Bronchial epithelial cell (primary cell): ENCODE measurements at places on chromosomes 13 and 19. TPM values are rescaled to one million over a fixed set of nuclear protein-coding genes. Genes with fewer than 3 reads are reported as not detected.

Gene EBI3
- total RNA-seq, result not detected in 2 replicates

Gene ZNF726
- 0.79 and 3.2 TPM in 2 replicates for total RNA-seq

Gene FXYD1
- total RNA-seq, result not detected in 2 replicates

Gene SIGLEC12
- not detected in 2 replicates for total RNA-seq

Gene WDR88
- not detected in 2 replicates for total RNA-seq

Gene ZNF471
- total RNA-seq, result 1.3 and 3.1 TPM in 2 replicates

Gene RFPL4AL1
- not detected in 2 replicates for total RNA-seq

- DNase-seq, result no peak
Measured at GRCh38 chr13:51478418-51479198, 25.8 kb upstream of the INTS6 start.

DNA sequence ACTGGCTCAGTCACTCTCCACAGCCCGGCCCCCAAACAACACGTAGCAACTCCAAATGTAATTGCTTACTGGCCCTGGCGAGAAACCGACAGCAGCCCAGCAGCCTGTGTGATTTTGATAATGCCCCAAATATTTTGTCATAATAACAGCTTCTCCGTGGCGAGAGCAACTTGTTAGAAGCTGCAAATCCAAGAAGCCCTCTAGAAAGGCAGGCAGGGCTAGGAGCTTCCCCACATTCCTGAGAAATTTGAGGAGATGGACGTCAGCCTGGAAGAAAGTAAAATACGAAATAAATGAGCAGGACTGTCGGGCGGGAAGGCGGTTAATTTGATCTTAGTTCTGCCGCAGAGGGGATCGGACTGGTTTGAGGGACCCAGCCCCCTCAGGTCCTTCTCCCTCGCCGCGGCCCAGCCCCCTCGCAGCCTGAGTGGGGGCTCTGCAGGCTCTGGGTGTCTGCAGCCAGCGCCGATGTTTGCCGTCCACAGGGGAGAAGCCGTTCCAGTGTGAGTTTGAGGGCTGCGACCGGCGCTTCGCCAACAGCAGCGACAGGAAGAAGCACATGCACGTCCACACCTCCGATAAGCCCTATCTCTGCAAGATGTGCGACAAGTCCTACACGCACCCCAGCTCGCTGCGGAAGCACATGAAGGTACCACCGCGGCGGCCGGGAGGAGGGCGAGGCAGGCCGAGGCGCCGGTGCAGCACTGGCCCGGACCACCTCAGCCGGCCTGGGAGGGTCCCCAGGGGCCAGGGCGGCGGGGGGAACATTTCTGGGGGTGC, 3.1 kb downstream of the ZIC2 start:
- no peak for DNase-seq

DNA sequence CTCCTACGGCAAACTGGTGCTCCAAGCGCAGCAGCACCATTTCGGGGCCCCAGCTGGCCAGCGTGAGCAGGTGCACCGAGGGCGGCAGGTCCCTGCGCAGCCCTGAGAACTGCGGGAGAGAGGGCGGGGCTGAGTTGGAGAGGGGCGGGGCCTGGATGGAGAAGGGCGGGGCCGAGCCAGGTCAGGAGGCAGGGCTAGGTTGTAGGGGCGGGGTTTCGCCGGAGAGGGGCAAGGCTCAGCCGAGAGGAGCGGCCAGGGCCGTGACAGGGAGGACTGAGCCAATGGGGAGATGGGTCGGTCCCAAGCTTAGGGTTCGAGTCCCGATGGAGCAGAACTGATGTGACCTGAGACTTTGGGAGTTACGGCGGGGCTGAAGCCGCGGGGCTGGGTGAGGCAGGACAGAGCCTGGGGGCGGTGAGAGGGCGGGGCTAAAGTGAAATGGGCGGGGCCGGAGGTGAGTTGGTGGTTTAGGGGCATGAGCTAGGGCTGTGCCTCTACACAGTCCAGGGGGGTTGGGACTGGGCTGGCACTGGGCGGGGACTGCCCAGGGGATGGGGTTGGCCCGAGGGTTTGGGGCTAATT, 19.0 kb downstream of the MAN2B1 start:
- peak; percentile 39 for DNase-seq

GRCh38 chr19:51201712-51202111, 23.2 kb upstream of the CD33 start:
- DNase-seq, result no peak

GRCh38 chr13:59112221-59112718, 1051.5 kb downstream of the DIAPH3 start:
- DNase-seq, result peak; percentile 12

DNA sequence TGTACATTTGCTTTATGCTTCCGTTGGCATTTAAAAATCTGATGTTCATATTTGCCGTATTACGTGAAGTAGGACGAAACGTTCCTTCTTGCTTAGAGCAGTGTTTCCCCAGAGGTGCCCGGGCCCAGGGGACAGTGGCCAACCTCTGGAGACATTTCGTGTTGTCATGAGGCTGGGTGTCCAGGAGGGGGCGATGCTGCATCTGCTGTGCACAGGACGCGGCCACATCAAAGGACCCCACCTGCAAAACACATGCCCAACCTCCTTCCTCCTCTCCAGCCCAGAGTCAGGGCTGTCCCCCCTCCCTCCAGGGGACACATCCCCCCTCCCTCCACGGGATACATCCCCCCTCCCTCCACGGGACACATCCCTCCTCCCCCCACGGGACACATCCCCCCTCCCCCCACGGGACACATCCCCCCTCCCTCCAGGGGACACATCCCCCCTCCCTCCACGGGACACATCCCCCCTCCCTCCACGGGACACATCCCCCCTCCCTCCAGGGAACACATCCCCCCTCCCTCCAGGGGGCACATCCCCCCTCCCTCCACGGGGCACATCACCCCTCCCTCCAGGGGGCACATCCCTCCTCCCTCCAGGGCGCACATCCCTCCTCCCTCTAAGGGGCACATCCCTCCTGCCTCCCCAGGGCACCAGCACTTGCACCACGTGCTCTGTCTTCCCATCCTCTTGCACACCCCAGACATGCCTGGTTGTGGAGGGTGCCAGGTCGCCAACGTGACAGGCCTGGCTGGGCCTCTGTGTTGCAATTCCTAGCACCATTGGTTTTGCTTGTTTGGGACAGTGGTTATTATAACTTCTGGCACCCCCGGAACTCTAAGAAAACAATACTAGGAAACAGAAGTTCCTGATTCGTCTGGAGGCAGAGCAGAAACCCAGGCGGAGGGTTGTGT, 46.7 kb downstream of the GAS6 start:
- DNase-seq, result peak; percentile 66

DNA sequence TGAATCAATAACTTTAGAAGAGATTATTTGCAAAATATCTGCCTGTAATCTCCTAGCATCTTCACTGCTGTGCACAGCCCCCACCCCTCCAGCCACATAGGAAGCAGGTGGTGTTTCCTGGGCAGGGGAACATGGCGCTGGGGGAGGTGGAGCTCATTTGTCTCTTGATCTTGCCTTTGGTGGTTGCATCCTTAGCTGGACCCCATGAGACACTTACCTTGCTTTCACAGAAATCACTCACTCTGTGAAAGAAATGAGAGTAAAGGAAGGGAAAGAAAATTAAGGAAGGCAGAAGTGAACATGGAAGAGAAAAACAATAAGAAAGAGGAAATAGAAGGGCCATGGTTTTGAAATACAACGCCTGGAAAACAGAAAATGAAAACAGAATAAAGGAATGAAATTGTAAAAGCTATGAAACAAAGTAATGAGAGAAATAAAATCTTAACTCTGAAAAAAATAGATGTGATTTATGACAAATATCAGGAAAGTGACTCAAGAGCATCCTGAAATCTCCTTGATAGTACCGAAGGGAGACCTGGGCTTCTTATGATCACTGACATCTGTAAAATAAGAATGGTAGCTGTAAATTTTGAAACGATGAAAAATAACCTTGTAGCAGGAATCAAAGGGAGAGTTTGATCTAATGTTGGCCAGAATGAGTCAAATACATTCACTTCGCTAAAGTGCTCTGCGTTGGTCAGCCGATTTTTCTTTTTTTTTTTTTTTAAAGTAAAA, 17.2 kb upstream of the RNASEH2B start:
- DNase-seq, result no peak

- DNase-seq, result no peak
Measured at GRCh38 chr13:35879111-35879510, 252.1 kb downstream of the DCLK1 start.

DNA sequence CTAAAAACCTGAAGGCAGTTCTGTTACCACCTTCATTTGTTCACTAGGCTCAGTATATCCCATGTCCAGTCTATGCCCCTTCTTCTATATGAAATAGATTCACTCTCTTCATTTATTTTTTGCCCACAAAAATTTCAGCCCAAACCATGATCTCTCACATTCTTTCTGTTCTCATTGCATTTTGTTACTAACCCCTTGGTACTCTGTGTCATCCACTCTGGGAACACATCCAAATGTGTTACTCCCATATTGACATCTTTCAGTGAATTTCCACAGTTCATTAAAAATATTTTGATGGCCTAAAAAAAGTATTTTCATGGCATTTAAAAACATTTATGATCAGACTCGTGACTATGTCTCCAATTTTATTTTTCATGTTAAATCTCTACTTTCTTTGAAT, 378.9 kb downstream of the SLITRK1 start:
- DNase-seq, result peak; percentile 12

DNA sequence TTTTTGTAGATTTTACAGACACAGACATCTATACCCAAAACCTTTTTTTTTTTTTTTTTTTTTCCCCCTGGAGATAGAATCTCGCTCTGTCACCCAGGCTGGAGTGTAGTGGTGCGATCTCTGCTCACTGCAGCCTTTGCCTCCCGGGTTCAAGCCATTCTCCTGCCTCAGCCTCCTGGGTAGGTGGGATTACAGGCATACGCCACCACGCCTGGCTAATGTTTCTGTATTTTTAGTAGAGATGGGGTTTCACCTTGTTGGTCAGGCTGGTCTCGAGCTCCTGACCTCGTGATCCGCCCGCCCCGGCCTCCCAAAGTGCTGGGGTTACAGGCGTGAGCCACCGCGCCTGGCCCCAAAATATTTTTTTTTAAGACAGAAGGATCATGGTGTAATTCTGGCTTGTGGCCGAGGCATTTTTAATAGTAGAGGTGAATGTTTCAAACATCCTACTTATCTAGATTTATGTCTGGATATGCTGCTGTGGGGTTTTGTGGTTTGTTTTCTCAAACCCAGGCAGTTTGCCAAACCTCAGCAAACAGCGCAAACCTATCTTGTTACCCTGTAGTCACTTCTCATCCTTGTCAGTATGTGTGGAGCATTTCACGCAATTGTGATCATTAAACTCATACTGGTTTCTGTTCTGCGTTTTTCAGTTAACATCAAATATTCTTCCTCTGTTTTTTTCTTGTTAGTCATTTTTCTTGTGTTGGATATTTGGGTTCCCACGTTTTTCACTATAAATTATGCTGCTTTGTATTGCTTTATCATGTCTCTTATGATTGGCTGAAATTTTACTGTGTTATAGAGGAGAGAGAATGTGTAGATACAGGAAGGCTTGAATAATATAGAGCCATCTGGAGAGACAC, 36.2 kb upstream of the GARRE1 start:
- DNase-seq, result peak; percentile 91

DNA sequence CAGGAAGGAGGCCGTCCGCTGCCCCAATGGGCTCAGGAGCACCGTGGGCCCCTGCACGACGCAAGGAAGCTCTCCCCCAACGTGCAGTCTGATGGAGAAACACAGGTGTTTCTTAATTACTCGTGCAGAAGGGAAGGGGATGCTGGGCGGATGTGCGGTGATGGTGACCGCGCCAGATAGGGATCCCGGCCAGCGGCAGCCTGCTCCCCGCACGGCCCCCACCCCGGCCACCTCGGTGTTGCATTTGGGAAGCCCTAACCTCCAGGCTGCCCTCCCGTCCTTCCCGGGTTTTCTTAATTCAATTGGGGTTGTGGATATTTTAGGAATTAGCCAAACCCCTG, 254.4 kb downstream of the ZNF536 start:
- no peak for DNase-seq

GRCh38 chr19:7326105-7326877, 22.4 kb upstream of the ARHGEF18 start:
- DNase-seq, result peak; percentile 10

DNA sequence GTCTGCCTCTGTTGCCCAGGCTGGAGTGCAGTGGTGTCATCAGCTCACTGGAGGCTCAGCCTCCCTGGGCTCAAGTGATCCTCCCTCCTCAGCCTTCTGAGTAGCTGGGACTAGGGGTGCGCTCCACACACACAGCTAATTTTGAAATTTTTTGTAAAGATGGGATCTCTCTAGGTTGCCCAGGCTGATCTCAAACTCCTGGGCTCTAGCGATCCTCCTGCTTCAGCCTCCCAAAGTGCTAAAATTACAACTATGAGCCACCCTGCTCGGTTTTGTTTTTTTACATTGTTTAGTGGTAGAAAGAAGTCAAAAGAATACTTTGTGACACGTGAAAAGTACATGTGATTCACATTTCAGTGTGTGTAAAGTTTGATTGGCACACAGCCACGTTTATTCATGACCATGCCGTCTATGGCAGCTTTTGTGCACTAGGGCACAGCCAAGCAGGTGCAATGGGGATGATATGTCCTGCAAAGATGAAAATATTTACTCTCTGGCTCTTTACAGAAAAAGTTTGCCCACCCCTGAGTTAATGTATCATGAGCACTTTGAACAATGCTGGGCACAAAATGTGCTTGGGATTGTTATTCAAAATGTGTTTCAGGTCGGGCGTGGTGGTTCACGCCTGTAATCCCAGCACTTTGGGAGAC, 16.2 kb upstream of the NFIC start:
- peak; percentile 62 for DNase-seq

- DNase-seq, result no peak
Measured at GRCh38 chr13:58025821-58026220, 394.3 kb downstream of the PCDH17 start.

DNA sequence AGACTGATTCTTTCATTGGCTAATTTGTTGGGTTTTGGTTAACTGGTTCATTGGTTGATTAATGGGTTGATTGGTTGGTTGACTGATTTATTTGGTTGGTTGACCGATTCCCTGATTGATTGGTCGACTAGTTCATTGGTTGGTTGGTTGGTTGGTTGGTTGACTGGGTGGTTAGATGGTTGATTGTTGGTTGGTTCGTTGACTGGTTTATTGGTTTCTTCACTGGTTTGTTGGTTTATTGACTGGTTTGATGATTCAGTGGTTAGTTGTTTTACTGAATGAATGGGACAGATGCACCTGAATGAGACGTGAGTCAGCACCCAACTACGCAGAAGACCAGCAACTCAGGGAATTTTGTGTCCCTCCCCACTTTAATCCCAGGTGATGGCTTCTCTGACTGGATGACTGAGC, 2.7 kb upstream of the NUP62 start:
- DNase-seq, result peak; percentile 88

DNA sequence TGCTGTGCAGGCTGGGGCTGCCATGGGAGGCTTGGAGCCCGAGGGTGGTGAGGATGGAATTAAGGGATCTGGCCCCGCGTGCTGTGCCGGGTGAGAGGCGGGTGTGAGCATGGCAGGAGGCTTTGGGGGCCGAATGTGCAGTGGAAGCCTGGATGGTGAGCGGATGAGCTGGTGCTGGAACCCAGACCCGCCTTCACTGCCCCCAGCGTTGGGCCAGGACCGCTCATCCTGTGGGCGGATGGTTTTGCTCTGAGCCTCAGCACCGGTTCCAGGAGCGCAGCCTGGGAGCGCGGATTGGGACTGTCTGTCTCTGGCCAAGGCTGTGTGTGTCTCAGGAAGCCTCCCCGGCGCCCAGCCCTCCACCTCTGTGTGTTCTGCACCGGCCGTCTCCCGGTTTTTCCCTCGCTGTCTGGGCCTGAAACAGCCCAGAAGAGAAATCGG, 16.7 kb downstream of the KDM4B start:
- no peak for DNase-seq
